ENCODE measurements at places on chromosomes 2 and 18. TPM values are rescaled to one million over a fixed set of nuclear protein-coding genes. Genes with fewer than 3 reads are reported as not detected.

The SP140 gene
- total RNA-seq = not detected

The RAB6C gene
- total RNA-seq = not detected

The COL4A4 gene
- total RNA-seq = 1.0 TPM

The CHRND gene
- total RNA-seq = not detected

The EVX2 gene
- 0.02 TPM for total RNA-seq

The MSH6 gene
- 85.8 TPM for total RNA-seq

The CENPO gene
- total RNA-seq = 55.2 TPM

The SERPINE2 gene
- total RNA-seq = 202 TPM
